ENCODE measurements at places on chromosomes 13 and 19.

- DNase-seq = no peak
Measured at GRCh38 chr19:33844478-33844877, 47.8 kb downstream of the KCTD15 start.

DNA sequence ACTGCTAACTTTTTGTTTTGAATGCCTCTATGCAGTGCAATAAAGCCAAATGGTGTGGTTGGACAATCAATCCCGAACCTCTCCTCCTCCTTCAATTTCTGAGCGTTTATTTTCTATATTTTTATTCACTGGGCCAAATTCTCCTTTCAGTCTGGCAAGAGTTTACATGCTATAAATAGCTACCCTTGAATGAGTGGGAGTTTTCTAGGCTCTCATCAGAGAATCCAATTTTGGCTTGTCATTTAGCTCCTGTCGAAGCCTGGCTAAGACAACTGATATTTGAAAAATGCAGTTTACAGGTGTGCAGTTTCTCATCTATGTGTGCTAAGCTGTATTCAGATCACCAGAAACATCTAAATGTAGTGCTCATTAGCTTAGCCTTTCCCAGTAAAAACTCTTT is 61.8 kb downstream of the OLFM4 start:
- no peak for DNase-seq

- DNase-seq = no peak
Measured at GRCh38 chr19:41356984-41357739, 3.4 kb upstream of the TGFB1 start.

GRCh38 chr13:46004491-46004890 is 48.1 kb downstream of the ZC3H13 start:
- no peak for DNase-seq

DNA sequence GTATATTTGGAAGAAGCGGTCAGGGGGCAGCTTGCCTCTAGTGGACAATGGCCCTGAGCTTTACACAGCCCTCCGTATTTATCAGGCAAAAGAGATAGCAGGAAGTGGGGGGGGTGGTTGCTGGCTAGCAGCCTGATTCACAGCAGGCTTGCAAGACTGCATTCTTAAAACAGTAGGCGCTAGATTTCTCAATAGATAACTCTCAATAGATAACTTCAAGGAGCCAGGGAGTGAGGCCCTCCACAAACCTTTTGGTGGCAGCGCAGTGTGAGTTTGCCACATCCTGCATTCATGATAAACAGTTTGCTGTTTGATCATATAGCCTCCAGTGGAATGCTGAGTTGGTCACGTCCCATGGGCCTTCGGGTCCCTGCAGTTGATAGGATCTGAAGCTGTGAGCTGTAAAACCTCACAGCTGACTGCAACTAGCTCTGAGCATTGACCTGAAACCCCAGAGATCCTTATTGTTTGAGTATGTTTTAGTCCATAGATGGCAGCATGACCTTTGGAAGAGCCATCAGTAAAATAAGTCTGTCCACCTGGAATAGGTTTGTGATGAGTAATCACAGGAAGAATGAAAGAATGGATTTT is 12.2 kb downstream of the FPR3 start:
- no peak for DNase-seq

GRCh38 chr19:54147676-54148075 is 10.1 kb downstream of the CNOT3 start:
- DNase-seq = no peak

- DNase-seq = no peak
Measured at GRCh38 chr13:99273128-99273527, 14.9 kb upstream of the GPR18 start.

GRCh38 chr13:23748109-23748990 is 140.8 kb downstream of the MIPEP start:
- no peak for DNase-seq

All from stimulated activated CD8-positive, alpha-beta memory T cell treated with anti-CD3 and anti-CD28 coated beads, Interleukin-15, amount 100 ng/mL, for 24 hours (primary cell).